NCI-H1092 (cell line): ENCODE measurements at places on chromosomes 3 and 15.

GRCh38 chr15:73265536-73266153, 103.1 kb downstream of the HCN4 start:
- DNase-seq, result no peak

- DNase-seq, result no peak
These were observed 545.3 kb downstream of the GBE1 start for GRCh38 chr3:81216192-81216591.

DNA sequence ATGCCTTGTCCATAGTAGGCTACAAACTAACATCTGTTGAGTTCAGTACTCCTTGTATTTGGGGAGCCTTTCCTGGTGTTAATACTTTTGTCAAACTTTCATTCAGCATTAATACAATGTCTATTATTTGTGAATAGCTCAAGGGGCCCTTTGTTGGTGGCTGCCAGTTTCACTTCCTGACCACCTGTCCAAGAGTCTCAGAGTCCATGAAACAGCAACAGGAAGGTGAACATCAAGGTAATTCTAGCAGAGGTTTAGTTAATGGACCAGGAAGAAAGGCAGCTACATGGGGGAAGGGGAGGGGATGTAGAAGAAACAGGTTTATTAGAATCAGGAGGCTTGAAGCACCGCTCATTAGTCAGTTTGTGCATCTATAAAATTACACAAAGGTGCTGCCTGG, 386.9 kb downstream of the PDCD6IP start:
- DNase-seq, result no peak

GRCh38 chr15:85826756-85827515, 32.2 kb upstream of the KLHL25 start:
- DNase-seq, result no peak

DNA sequence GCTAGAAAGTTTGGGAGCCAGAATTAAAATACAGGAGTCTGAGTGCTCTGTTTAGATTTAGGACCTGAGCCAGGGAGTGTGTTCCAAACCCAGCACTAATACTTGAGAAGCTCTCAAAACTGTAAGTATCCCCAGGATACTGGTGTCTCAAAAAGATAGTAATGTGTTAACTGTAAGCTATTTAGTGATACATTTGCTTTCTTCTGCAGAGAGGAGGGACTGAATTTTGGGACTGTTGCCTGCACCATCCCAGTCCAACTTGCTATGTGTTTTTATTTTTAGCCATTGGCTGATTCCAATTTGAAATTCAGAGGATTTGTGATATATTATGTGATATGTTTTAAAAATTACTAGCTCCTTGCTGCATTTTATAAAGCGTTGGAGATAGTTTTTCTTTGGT, 31.5 kb downstream of the UBE2E1 start:
- DNase-seq, result no peak

GRCh38 chr3:44444437-44444836, 33.0 kb downstream of the ZNF445 start:
- DNase-seq, result no peak
